ENCODE measurements at places on chromosomes 2 and 18.

GRCh38 chr2:86383844-86384243 lies 46.4 kb upstream of the REEP1 start:
- DNase-seq, result no peak

DNA sequence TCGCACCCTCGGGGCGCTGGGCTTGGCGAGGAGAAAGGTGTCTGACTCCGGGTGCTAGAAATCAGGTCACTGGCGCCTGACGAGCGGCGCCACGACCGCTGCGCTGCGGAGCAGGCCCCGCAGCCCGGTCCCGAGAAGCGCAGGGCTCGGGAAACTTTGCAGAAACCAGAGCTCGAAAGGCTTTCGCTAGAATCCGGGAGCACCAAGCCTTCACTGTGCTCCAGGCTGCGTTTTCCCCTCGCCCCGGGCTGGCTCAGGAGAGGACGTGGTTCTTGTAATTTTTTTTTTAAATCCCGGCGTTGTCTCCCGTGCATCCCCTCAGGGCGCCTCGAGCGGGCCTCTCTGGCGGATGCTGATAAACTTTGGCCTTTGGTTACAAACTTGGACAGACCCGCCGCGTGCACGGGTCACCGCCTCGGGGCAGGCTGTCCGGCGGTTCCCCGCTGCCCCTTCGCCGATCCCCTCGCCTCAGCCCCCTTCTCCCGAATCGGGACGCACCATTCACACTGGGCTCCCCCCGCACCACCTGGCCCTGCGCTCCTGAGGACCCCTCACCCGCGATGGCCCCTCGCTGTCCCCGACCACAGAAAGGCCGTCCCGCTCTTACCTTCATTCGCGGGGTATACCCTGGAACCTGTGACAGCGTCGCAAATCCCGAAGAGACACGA lies 419 bp downstream of the EPHA4 start:
- no peak for DNase-seq

DNA sequence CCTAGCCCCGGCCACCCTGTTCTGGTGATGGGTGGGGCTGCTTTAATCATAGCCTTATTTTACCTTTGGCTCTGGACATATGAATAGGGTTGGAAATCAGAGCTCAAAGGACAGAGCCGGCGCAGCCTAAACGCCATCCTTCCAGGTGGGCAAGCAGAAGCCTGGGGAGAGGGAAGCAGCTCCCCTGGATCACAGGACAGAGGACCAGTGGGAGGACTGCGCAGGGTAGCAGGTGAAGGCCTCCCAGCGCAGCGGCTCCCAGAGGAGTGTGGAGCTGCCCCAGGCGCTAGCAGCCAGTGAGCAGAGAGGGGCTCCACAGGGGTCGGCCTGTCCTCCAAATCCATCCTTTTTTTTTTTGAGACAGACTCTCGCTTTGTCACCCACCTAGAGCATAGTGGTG lies 16.4 kb upstream of the CYS1 start:
- DNase-seq, result no peak

DNA sequence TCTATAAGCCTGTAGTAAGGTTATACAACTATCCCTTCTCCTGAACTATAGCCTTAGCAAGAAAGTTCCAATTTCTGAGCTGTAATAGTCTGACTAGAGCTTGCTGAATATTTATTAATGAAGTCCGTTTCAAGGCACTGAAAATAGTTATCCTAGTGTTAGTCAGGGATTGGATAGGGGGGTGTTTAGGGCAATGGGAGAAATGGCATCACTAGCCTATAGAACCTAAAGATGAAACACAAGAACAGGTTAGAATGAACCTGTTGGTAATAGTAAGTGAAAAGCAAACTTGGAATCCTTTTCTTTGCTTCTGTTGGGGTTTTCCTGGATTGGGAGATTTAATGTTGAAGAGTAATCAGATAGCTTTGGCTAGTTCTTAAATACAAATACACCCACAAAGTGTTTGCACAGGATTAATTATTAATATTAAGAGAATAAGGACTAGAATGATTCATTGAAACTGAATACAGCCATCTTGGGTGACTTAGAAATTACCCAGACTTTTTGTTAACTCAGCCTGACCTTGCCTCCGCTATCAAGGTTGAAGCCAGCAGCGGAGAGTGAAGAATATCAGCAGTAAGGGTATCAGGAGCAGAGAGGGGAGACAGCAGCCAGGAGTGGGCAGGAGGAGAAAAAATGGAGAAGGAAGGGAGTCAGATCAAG lies 14.4 kb downstream of the CCNT2 start:
- DNase-seq, result no peak

- no peak for DNase-seq
These were observed 39.5 kb downstream of the VWC2L start for GRCh38 chr2:214450118-214450894.

DNA sequence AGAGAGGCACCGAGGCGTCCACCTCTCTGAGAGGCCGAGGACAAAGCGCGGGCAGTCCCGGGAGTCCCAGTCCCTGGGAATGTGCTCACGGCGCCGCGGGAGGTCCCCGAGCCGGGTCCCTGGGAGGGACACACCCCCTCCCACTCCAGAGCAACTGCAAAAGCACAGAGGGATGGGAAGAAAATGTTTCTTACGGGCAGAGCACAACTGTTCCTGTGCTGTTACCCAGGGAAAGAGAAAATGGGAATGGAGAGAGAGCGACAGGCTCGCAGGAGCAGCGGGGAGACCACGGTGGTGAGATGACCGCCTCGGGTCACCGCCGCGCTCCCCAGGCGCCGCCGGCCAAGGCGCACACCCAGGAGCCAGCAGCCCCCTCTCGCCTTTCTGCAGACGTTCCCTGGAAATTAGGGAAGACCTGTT lies 1.2 kb upstream of the BCL11A start:
- no peak for DNase-seq

DNA sequence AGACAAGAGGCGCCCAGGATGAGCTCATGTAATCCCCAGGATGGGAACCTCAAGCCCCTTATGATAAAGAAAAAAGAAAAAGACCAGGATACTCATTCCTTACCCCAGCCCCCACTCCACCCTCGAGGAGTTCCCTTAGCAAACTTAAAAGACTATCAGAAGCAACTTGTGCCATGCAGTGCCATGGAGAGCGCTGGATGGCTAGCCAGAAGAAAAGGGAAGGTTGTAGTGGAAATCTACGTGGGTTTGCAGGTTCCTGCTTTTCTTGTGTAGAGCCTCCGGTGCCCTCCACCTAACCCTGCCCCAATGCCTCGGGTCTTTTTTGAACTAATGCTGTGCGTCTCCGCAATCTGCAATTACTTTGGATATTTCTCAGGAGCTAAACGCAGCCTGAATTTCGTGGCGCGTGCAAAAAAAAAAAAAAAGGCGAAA lies 16.2 kb upstream of the BCL11A start:
- DNase-seq, result no peak

GRCh38 chr2:214117054-214117453 lies 293.8 kb upstream of the VWC2L start:
- DNase-seq, result no peak

GRCh38 chr2:197108758-197109157 lies 182.3 kb upstream of the PGAP1 start:
- DNase-seq, result no peak

- DNase-seq, result no peak
These were observed 129.1 kb upstream of the MMADHC start for GRCh38 chr2:149716687-149717086.

- DNase-seq, result no peak
These were observed 49.5 kb downstream of the KCNE4 start for GRCh38 chr2:223101340-223102039.

DNA sequence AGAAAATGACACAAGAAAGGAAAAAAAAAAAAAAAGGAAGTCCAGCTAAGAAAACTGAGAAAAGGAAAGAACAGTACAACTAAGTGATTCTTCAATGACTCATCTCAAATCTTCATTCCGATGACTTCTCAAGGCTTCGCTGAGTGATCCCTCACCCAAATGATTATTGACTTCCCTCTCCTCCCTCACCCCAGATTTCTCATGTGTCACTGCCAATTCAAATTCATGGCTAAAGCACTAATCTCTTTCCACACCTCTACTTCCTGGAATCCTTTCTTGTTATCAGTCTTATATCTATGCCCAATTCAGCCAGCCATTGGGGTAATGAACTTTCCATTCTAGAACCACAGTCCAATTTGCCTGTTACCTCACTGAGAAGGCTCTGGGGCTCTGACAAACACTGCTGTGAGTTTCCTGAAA lies 7.2 kb upstream of the ABCB11 start:
- no peak for DNase-seq

DNA sequence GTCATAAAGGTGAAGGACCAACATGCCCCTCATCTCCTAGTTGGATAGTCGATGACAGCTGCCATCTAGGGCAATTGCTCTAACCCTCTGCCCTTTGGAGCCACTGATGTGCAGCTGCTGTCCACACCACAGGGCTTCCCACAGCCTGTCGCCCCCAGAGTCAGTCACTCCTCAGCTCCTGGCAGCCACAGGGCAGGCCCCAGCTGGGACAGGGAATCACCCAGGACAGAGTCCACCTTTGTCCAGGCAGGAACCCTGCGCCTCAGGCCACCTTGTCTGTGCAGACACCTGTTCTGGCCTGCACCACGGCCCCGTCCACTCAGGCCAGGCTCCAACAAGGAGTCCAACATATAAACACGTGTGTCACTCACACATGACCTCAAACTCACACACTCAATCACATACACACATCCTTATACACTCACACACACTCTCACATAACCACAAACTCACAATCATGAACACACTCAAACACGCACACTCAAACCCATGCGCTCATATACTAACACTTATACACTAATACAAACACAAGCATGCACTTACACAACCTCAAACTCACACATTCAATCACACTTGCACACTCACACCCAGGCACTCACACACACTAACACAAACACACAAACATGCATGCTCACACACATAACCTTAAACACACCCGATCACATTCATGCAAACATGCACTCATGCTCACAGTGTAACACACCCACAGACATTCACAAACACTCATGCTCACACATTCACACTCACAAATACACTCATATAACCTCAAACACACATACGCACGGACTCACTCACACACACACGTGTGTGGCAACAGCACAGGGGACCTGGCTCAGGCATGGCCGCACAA lies 29.7 kb downstream of the HDAC4 start:
- DNase-seq, result no peak

GRCh38 chr2:218718058-218718457 lies 7.4 kb downstream of the TTLL4 start:
- no peak for DNase-seq

DNA sequence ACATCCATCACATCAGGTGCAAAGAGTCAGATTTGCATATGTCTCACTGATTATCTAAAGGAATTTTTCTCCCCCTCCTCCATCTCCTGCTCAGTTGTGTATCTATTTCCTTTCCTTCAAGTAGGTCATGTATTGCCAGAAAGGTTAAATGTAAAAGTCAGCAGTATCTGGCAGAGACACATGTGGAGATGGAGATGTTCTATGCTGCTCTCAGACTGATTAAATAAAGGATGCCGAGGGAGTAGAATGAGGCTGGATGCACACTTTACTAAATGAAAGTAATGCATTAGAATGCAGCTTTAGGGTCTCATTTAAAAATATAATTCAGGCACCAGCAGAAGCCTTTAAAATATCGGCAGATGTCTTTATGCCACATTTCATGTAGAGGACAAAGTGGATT lies 555.3 kb downstream of the RNF144A start:
- DNase-seq, result no peak

DNA sequence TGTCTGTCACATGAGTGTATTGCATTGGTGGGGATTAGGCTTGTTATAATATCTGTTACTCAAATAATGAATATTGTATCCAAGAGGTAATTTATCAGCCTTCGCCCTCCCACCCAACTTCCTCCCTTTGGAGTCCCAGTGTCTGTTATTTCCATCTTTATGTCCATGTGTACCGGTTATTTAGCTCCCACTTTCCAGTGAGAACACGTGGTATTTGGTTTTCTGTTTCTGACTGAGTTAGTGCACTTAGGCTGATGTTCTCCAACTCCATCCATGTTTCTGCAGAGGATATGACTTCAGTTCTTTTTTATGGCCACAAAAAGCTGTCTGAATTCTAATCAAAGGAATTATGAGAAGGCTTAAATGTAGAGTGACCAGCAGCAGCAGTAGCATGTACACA lies 104.0 kb upstream of the ARHGAP28 start:
- no peak for DNase-seq

GRCh38 chr2:146990311-146991054 lies 854.3 kb upstream of the ACVR2A start:
- no peak for DNase-seq

- no peak for DNase-seq
These were observed 181.5 kb upstream of the ACVR2A start for GRCh38 chr2:147663153-147663961.

DNA sequence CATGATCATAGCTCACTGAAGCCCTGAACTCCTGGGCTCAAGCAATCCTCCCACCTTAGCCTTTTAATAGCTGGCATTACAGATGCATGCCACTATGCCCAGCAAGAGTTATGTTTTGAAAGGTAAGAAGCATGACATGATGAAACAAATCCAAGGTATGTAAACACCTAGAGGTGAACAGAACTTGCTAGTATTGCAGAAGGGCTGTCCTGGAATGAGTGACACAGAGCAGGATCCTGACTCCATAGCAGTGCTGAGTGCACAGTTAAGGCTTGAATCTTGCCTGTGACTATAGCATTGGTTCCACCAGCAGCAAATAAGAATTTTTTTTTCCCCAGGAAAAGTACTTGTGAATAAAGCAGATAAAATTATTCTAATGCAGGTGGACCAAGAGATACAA lies 309.5 kb downstream of the PIK3C3 start:
- DNase-seq, result no peak

DNA sequence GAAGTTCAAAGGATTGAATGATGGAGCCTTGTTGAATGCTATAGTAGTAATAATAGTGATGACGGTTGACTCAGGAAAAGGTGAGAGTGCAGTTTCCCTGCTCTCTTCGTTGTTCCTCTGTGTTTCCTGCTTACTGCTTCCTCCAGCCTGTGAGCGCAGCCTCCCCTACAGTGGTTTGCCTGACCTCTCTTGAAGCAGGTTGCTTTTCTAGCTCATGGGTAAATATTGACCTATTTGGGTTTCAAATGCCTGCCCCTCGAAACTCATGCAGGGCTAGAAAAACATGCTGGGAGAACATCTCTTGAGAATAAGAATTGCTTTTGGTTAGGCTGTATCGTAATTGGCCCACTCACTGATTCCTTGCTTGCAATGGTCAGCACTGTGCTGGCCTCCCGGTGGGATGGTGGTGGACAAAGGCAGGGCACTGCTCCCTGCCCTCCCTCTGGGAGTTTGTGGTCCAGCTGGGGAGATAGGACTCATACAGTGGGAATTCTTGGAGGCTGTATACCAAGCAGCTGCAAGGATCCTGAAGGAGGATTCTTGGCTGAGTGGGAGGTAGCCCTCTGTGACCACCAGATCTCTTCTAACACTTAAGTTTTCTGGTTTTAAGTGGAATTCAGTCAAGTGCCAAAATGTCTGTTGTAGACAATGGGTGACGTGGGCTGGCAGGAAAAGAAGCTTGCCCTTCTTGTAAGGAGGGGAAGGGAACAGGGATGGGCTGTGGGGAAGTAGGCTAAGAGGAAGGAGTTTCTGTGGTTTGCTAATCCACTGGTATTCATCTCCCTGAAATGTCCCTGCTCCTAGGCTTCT lies 5.4 kb upstream of the RNF181 start:
- DNase-seq, result no peak

- no peak for DNase-seq
These were observed 116.0 kb downstream of the LTBP1 start for GRCh38 chr2:33062665-33063250.
